ENCODE measurements at places on chromosomes 2 and 18.
A peak's percentile ranks its signal among the peaks of the same experiment; 100 is the strongest.

DNA sequence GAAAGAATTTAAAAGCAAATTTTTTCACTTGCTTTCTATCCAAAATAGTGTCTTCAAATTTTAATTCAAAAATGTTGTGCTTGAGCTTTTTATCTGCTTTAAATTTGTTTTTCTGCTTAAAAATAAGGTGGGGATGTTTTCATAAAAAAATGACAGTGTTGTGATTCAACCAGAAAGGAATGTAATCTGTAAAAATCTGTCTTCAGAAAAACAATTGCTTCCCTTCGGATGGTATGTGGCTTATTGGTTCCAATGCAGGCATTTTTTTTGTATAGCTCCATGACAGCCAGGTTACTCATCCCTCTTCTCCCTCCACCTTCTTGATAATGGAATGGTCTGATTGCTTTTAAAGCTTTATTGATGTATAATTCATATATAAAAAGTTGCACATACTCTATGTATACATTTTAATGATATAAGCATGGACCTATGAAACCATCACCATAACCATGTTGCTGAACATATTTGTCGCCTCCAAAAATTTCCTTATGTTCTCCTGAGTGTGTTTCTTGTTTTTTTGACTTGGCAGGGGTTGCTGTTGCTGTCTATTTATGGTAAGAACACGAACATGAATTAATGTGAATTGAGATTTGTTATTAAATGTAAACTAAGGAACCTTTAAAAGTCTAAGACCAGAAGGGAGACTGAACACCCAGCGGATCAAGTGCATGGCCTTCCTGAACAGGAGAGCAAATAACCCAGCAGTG is 363.7 kb upstream of the SPHKAP start:
- peak; percentile 10 for DNase-seq

DNA sequence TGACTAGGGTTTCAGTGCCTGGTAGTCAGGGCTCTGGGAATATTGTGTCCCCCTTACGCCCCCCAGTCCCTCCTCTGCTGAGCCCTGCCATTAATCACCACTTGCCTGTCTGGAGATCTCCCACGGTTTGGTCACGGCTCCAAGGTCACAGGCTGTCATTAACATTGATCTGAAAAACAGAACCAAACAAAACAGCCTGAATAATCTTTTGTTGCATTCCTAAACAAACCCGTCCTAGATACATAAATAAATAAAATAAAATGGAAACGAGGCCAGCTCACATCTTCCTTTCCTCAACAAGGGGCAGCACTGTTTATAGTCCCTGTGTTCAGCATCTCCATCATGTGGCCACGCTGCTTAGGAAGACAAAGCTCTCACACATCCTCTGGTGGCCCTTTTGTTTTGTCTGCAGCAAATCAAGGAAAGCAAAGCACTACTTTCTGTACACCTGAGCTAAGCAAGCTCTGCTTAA is 282.8 kb downstream of the AGPS start:
- DNase-seq, result no peak

GRCh38 chr2:3745920-3746319 is 42.5 kb downstream of the DCDC2C start:
- DNase-seq, result no peak

DNA sequence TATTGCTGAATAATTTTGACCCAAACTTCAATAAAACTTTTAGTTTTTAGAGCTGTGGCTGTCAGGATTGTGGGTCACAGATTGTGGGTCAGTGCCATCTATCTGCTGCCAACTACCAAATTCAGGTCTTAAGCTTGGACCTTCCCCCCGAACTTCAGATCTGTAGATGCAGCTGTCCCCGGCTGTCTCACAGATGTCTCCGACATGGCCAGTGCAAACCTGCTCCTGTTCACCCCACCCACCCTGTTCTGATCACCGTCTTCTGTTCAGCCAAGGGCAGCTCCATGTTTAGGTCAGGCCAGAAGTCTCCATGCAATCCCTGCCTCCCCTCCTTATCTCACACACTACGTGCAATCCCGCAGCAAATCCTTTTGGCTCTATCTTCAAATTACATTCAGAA is 175.0 kb downstream of the PRKCE start:
- DNase-seq, result no peak

DNA sequence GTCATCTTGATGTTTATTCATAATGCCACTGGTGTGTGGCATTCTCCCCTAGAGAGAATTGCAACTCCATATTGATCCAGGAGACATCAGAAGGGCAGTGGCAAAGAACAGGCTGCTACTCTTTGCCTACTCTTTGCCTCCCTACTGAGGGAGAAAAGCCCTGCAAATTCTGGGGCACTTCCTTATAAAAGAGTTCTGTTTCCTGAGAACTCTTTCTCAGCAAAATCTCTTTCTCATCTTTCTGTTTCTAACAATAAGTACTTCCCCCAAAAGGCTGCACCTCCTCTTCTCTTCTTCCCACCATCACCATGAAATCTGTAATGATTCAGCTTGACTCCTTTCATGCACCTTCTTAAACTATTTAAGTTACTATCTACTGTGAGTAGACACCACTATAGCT is 270.3 kb downstream of the MREG start:
- no peak for DNase-seq

DNA sequence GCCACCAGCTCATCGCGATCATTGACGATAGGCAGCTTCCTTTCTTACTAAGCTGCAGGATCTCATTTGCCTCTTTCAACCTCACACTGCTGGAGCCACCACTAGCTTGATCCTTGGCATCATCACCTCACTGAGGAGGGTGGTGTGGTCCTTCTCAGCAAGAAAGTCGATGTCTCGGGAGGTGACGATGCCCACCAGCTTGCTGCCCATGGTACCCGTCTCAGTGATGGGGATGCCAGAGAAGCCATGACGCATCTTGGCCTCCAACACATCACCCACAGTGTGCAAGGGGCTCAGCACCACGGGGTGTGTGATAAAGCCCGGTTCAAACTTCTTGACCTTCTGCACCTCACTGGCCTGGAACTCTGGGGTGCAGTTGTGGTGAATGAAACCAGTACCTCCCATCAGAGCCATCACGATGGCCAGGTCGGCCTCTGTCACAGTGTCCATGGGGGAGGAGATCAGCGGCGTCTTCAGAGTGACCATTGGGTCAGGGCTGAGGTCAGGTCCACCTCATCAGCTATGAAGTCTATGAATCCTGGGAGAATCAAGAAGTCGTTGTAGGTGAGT is 22.5 kb downstream of the CFLAR start:
- DNase-seq, result no peak

DNA sequence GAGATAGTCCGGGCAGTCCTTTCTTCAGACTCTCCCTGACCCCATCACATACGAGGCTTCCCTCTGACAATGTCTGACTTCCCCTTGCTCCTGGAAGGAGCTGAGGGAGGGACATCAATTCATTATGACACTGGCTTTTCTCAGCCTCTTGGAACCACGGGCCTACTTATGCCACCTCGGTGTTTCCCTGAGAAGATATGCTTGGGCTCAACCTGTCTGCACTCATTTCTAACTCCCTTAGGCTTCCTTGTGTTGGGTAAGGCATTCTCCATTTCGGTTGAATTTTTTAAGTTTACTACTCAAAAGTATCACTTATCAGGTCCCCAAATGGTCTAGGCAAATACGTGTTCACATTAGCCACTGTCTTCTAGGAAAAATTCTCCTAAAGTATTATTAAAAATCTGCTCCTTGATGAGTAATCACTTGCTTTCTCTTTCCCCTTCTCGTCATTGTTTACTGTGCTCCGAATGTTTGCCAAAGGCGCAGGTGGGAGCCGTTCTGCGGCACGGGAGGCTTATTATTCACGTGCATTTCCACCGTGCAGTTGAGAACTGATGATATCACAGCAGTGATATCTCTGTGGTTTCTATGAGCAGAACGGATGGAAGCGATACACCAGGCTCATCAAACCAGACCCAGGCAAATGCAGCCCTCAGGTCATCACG is 33.1 kb downstream of the ARL4C start:
- DNase-seq, result no peak

GRCh38 chr2:2933426-2933825 is 444.2 kb downstream of the EIPR1 start:
- DNase-seq, result no peak

DNA sequence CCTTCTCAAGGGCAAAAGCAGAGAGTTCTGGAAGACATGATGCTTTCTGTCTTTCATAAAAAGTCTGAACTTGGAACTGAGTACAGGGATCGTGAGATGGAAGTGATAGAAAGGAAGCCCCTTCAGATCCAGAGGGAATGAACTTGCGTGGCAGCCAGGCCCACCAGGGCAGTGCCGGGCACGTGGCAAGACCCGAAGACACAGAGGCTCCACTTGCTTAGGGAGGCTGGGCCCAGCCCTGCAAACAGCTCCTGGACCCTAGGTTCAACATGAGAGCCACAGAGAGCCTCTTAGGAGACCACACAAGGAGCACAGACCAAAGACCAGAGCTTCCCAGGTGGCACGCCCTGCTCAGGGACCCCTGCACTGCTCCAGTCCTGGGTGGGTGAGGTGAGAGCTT is 155.4 kb upstream of the SMIM21 start:
- no peak for DNase-seq

GRCh38 chr2:199596549-199596948 is 138.8 kb upstream of the SATB2 start:
- DNase-seq, result no peak

DNA sequence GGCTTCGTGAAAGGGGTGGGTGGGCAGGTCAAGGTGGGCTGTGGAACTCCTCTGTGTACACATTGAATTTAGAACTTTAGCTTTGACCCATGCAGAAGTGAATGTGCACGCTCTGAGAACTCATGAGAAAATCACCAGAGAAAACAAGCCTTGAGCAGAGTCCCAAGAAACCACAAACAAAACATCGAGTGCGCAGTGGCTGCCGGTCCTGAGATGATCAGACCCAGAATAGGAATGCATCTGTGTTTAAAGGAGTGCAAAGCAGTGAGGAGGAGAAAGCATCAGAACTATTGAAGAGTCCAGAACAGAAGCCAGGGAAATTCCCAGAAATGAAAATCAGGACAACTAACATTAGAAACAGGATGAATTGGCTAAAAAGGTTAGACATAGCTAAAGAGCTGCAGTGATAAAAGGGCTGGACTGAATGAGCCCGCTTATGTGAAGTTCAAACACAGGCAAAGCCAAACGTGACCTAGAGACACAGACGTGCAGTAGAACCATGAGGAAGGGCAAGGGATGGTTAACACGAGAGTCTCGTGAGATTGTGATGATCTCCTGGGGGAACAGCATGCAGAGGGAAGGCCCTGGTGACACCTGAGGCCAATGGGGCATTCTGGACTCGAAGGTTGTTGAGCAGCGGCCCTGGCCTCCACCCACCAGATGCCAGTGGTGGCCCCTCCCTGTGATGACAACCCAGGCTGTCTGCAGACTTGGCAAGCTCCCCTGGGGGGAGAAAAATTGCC is 16.4 kb upstream of the TXNL4A start:
- no peak for DNase-seq

GRCh38 chr2:233838251-233838650 is 16.1 kb downstream of the HJURP start:
- DNase-seq, result no peak

DNA sequence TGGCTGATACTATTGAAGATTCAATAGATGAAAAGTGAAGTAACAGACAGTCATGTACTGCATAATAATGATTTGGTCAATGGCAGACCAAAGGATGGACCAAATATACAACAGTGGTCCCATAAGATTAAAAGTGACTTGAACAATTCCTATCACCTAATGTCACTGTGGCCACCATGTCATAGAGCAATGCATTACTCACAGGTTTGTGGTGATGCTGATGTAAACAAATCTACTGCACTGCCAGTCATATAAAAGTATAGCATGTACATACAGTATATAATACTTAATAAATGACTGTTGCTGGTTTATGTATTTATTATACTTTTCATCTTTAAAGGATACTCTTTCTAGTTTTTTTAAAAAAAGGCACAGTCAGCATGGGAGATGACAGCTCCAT is 99.9 kb downstream of the USP34 start:
- no peak for DNase-seq

DNA sequence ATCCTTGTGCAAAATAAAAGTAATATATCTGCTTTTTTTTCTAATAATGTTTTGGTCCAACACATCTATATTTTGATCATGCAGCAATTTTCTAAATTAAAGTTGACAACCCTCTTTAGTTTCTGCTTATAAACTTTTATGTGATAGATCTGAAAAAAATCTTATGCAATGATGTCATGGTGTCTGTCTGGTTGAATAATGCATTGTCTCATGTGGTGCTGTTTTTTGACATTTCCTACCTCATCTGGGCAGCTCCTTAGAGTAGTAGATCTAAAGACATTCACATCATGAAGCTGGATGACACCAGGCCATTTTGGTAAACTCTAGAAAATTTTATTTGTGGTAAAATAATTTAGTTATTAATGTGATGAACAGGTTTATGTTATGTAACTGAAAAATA is 106.8 kb upstream of the FN1 start:
- DNase-seq, result no peak

DNA sequence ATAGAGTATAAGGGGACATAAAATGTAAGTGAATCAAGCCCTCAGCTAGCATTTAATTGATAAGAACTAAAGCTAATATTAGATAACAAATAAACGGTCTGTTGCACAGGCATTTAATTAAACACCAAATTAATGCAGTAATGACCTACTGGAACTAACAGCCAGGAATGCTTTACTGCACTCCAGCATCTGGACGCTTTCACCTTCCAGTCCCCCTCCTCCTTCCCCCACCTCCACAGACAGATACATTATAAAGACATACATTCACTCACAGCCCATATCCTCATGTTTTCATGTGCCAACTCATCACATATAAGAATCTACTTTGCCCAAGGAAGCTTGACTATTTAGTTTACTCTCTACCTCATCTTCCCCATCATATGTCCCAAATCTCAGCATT is 337.4 kb upstream of the PIK3C3 start:
- DNase-seq, result no peak

GRCh38 chr2:238406998-238407285 is 19.8 kb upstream of the ASB1 start:
- DNase-seq, result no peak

GRCh38 chr2:227308784-227309183 is 16.3 kb upstream of the MFF start:
- peak; percentile 81 for DNase-seq

GRCh38 chr2:3288470-3289170 is 89.0 kb downstream of the EIPR1 start:
- no peak for DNase-seq
